GDM1 (cell line): ENCODE measurements at places on chromosomes 3 and 15.

DNA sequence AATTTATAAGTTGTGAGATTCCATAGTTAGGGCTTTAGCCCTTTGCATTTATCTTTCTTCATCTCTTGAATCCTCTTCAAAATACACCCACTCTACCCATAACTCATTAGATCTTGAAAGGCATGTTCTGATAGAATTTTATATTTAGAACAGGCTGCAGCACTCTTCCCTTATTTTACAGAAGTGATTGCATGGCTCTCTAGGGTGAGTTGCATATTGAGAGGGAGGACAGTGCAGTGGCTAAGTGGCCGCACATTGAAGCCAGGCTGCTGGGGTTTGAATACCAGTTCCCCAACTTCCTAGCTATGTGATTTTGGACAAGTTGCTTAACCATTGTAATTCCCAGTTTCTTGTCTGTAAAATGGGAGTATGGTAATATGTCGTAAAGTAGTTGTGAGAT, 2.5 kb downstream of the CD86 start:
- DNase-seq: no peak

GRCh38 chr3:188171682-188172467, 17.9 kb downstream of the LPP start:
- no peak for DNase-seq

DNA sequence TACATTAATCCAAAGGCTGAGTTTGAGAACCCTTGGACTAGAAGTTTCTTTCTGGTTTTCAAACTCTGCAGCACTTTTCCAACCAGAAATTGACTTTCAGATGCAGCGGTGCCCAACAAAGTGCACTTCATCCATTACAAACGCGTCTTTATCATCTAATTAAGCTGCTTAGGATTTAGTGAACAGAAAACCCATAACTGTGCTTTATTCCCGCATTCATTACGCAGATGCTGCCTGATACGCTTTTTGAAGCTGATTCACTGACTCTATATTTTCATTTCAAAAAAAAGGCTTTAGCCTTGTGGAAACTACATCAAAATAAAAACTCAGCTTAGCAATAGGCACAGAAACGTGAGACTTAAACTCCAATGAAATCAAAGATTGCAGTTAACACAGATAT, 69.8 kb upstream of the CTXND1 start:
- no peak for DNase-seq

DNA sequence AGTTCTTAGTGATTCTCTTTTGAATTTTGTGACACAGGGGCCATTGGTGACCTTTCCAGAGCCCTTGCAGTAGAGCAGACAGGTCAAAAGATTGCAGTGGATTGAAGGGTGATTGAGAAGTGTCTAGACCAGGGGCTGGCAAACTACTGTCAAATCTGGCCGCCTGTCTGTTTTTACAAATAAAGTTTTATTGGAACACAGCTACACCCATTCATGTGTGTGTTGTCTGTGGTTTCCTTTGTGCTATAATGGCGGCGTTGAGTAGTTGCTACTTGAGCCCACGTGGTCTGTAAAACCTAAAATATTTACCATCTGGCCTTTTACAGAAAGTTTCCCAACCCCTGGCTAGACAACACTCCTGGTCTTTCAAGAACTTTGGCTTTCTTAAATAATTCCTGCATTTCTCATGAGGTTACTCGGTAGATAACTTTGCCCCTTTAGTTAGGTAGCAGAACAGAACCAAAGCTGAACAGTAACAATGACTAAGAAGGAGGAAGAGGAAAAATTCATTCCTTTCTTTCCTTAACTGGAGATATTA, 265.1 kb upstream of the NR2E3 start:
- no peak for DNase-seq

DNA sequence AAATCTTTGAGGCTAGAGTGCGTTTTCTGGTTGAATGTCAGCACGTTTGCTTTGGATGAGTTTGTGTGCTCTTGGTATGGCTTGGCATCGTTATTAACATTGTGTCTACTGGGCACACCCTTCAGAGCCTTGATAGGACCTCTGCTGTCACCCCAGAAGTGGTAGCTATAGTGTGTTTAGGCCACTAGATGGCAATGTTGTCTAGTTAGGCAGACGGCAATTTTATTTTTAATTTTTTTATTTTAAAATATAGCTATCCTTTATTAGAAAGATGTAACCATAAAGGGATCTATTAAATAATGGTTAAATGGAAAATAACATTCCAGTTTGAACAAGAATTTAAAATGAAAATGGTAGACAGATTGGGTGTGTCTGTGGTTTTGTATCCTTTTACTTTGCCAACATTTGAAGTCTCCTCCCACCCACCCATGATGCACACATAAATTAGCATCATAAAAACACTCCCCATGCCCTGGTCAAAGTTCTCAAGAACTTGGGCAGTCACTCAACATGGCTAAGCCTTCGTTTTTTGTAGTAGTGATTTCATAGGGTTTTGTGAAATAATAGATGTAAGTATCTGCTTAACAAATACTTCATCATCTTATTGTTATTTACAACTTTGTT, 200.7 kb downstream of the KCNH8 start:
- no peak for DNase-seq
